ENCODE measurements at places on chromosomes 11 and 22.

DNA sequence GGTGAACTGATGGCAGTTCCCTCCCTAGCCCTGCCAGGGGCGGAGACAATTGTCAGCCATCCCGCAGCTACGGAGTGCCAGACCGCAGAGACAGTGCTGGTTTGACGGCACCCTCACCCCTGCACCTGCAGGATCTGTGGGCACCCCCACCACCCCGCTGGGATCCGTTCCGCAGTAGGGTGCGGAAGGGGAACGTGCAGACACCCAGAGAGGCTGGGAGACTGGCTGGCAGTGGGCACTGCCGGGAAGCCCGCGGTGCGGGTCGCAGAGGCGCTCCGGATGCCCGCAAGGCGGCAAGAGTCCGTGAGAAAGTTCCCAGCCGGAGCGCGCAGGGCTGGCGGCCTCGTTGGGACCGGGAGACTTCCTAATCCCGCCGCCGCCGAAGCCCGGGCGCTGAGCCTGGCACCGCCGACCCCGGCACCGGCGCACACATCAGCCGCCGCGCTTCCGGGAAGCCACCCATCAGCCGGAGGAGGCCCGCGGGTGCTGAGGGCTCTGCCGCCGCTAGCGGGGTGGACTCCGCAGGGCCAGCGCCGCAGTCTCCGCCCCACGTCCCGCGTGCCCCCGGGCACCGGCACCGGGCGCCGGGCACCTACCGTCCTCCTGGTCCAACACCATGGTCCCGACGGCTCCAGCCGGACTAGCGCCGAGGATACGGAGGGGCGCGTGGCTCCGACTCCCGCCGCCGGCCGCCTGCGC lies 4.3 kb upstream of the LMO1 start:
- no peak for DNase-seq

DNA sequence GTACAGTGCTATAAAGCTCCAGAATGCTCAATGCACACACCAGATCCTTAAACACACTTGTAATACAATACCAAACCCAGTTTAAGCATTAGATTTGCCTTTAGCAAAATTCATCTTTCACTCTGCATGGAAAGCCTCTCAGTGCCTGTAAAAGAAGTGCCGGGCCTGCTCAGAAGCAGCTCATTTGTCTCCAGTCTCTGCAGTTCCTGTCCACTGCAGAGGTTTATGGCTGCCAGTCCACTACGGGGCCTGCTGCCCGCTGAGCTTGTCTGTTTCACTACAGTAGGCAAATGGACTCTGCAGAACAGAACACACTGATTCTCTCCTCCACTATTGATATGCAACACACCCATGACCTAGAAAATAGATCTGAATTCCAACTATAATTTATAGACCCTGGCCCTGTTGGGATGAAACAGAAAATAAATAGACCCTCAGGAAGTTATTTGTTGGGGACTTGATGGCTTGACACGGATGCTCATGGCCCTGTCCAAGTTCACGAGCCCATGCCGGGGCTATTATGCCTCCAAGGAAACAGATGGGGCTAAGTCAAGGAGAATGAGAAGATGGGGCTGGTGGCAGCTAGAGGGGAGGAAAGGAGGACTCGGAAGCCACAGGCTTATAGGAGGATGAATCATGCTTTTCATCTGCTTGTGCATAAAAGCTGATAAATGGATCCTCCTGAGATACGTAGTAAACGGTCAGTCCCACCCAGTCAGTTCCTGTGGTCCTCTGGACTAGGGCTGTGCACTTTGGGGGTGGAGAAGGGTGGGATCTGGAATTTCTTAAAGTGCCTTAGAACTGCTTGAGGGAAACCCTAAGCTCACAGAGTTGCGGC lies 416.8 kb upstream of the TENM4 start:
- no peak for DNase-seq

DNA sequence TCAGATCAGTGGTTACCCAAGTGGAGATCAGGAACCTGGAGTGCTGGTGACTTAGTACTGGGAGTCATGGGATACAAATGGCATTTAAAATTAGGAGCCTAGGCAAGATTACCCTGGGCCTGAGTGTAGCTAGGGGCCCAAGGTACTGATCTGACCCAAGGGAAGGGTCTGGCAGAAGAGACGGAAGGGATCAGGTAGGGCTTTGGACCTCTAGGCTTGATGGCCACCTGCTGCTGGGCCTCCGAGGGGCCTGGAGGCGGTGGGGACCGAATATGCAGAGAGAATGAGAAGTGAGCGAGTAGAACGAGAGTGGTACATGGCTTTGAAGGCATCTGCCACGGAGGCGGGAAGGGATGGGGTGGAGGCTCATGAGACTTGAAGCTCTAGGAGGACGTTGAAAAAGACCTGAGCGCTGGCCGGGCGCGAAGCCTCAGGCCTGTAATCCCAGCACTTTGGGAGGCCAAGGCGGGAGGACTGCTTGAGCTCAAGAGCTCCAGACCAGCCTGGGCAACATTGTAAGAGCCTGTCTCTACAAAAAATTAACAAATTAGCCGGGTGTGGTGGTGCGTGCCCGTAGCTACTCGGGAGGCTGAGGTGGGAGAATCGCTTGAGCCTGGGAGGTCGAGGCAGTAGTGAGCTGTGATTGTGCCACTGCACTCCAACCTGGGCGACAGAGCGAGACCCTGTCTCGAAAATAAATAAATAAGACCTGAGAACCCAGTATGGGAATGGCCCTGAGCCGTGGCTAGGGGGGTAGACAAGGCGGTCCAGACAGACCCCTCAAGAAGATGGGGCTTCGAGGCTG lies 563 bp upstream of the PPIL2 start:
- DNase-seq, result no peak

GRCh38 chr11:117229931-117230285 lies 2.0 kb downstream of the PCSK7 start:
- DNase-seq, result no peak

- DNase-seq, result no peak
Measured at GRCh38 chr22:27111796-27112672, 454.6 kb downstream of the MIAT start.

DNA sequence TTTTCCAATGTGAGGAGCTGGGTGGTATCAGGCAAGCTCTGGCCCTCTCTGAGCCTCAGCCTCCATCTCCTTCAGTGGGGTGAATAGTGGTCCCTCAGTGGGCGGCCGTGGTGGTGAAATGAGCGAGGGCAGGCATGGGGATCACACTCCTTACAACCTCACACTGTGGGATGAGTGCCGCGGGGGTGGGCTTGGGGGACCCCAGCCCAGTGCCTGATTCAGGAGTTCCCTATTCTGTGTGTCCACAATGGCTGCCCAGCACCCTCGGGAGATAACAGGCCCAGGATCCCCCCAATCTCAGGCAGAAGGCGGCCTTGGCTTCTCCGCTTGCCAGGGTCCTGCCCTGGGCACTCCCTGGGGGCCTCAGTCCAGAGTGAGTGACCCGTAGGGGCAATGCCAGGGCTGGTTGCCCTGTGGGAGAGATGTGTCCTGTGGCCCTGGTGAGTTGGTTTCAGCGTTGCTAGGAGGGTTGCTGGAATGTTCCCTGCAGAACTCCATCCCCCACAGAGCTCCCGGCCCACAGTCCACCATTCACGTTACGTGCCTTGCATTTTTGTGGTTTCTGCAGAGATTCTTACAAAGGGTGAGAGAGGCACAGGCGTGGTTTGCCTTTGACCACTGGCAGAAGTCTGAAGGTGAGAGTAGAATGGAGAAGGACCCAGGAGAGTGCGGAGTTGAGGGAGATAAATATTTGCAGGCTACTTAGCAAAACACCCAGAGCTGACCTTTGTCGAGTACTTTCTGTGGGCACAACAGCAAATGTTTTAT lies 2.9 kb downstream of the ALDH3B1 start:
- no peak for DNase-seq

GRCh38 chr22:46578251-46578823 lies 40.9 kb upstream of the CELSR1 start:
- DNase-seq, result no peak

DNA sequence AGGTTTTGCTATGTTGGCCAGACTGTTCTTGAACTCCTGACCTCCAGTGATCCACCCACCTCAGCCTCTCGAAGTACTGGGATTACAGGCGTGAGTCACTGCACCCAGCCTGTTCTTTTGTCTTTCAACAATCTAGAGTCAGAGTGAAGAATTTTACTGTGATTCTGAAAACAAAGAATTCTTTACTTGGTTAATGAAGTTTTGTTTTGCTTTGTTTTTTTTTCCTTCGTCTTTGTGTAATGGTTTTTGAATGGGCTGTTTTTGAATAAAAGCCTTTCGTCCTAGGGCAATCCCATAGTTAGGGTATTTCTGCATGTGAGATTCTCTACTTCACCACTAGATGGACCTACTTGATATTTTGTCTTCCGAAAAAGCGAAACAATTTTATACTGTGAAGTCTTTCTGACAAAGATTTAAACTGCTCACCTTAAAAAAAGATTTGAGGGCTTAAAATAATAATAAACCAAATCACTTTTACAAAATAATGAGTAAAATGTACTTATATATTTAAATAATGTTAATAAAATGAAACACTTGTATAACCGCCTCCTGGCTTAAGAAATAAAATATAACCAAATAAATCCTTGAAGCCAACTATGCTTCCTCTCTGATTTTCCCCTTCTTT lies 43.4 kb upstream of the SC5D start:
- DNase-seq, result peak; percentile 38

- DNase-seq, result no peak
Measured at GRCh38 chr11:16418428-16419097, 62.2 kb upstream of the SOX6 start.

DNA sequence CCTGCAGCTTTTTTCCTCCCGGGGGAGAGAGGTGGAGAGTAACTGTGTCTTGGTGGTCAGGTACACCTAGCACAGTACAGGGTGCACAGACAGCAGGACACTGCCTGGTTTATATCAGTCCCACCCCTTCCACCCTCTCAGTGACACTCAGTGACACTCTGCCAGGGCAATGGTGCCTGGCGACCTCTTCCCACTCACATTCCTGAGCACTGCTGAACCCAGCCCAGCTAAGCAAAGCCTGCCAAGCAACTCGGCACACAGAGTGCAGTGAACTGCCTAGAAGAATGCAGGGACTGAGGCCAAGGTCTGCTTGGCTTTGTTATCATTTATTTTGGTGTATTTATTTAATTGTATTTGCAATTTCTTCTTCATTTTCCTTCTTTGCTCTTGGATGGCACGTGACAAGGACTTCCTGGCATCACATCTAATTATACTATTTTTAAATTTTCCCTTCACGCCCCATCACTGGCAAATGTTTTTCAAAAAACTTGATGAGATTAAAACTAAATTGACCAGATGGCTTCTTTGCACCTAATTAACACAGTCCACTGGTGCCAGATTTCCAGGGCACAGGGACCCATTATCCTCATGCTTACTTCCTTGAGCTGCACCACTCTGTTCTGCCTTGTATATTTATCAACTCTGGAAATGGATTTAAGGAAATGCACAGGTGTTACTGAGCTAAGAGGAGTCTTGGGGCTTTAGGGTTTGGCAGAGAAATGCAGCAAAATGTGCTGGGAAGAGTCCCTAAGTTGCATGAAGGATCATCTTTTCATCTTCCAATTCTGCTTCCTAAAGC lies 205.6 kb downstream of the ADAMTS15 start:
- no peak for DNase-seq

DNA sequence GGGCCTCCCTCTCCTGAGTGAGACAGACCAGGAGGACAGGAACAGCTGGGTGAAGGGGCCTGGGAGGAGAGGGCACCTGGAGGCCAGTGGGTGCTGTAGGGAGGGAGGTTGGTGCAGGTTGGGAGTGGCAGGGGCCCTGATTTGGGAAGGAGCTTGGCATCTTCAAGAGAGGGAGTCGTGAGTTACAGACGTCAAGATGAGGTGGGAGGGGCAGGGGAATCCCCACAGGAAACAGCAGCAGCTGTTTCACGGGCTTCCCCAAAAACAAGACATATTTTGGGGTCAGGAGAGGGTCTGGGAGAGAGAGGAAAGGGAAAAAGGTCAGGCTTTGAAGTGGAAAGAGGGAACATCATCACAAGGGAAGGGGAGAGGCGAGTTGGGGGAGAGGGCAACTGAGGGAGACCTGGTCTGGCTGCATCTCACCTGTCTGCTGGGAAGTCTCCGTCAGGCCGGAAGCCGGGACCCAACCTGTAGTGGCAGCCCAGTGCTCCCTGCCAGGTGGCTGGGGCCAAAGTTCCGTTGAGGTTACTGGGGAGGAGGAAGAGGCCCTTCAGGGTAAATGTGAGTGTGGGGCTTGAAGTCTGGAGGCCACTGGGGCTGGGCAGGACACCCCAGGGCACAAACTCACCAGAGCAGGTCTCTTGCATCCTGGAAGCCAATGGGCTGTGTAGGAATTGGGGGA lies 4.4 kb downstream of the NAALADL1 start:
- no peak for DNase-seq

GRCh38 chr11:36161572-36161971 lies 127.7 kb downstream of the COMMD9 start:
- DNase-seq, result no peak

DNA sequence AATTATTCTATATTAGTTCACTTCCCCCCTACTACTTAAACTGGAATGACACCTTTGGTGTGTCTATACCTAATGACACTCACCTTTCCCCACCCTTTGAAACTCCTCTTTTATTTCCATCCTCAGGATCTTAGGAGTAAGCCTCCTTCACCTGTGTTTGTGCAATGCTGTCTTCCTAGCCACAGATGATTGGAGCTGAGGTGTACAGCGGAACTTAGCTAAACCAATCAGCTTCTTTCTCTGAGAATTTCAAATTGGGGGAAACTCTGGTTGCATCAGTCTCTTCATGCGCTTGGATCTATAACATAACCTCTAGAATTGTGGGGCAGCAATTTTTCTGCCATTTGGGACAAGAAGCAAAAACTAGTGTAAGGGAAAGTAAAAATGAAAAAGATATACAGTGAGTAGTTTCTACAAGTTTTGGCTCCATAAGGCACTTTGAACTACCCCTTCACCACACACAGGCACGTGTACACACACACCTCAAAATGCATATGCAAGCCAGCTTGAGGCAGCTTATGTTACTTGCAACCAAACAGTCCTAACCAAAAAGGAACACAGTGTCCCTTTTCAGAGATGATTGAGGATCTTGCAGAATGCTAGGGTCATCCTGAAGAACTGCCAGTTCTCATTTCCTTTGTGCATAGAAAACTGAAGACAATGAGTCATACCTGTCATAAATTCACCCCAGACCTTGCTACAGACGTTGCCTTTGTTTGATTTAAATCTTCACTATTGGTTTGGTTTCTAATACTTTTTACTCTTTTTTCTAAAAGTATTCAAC lies 36.0 kb upstream of the LDLRAD3 start:
- no peak for DNase-seq

Data from activated CD4-positive, alpha-beta T cell treated with anti-CD3 and anti-CD28 coated beads, Interleukin-2, amount 50 U/mL, for 48 hours (primary cell).